ENCODE measurements at places on chromosomes 3 and 15.

- H3K4me3 ChIP-seq, result no peak overlapping the region
- DNase-seq, result no peak
- H3K4me1 ChIP-seq, result peaks cover 5% of the 10 kb centered on the region
- no peaks in the 10 kb centered on the region for H3K36me3 ChIP-seq
- H3K27me3 ChIP-seq, result no peaks in the 10 kb centered on the region
These were observed 11.1 kb downstream of the RAP2B start for GRCh38 chr3:153172796-153173757.

DNA sequence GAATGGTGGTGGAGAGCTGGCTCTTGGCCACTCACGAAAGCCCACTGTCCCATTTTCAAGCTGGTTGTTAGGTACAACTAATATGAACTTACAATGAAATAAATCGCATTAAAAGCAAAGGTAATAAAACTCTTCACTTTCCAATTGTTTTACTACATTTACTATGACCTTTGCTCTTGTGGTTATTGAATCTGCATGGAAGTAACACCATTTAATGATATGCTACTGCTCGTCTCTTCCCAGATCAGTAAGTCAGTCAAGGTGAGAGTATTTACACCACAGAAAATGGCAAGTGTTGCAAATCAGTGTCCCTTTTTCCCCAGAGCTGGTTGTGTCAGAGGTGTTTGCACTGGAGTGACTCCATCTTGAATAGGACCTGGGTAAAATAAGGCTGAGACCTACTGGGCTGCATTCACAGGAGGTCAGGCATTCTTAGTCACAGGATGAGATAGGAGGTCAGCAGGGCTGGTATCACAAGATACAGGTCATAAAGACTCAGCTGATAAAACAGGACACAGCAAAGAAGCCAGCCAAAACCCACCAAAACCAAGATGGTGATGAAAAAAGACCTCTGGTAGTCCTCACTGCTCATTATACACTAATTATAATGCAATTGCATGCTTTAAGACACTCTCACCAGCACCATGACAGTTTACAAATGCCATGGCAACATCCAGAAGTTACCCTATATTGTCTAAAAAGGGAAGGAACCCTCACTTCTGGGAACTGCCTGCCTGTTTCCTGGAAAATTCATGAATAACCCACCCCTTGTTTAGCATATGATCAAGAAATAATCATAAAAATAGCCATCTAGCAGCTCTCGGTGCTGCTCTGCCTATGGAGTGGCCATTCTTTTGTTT, 57.6 kb downstream of the FRMD4B start:
- no peaks in the 10 kb centered on the region for H3K27me3 ChIP-seq
- no peaks in the 10 kb centered on the region for H3K4me1 ChIP-seq
- no peak overlapping the region for H3K27ac ChIP-seq
- H3K4me3 ChIP-seq, result no peak overlapping the region
- no peaks in the 10 kb centered on the region for H3K36me3 ChIP-seq

GRCh38 chr3:94106268-94106667, 43.4 kb downstream of the NSUN3 start:
- H3K27ac ChIP-seq, result no peak overlapping the region
- no peak for DNase-seq

DNA sequence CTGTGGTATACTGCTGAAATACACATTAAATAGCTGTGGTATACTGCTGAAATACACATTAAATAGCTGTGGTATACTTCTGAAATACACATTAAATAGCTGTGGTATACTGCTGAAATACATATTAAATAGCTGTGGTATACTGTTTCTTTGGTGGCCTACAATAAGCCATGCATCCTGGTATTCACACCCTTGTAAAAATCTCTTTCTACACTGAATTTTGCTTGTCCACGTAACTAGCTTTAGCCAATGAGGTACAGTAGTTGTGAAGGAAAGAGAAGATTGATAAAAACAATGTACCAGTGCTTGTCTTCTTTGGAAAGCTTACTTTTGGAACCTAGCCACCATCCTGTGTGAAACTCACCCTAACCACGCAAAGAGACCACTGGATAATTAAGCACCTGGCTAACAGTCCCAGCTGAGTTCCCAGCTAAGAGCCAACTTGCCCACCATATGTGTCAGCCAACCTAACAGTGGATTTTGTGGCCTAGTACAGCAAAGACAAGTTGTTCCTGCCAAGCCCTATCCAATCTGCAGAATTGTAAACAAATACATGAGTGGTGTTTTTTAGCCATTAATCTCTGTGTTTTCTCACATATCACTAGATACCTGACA, 103.4 kb upstream of the MELTF start:
- no peaks in the 10 kb centered on the region for H3K4me1 ChIP-seq
- H3K4me3 ChIP-seq, result no peak overlapping the region
- DNase-seq, result no peak

DNA sequence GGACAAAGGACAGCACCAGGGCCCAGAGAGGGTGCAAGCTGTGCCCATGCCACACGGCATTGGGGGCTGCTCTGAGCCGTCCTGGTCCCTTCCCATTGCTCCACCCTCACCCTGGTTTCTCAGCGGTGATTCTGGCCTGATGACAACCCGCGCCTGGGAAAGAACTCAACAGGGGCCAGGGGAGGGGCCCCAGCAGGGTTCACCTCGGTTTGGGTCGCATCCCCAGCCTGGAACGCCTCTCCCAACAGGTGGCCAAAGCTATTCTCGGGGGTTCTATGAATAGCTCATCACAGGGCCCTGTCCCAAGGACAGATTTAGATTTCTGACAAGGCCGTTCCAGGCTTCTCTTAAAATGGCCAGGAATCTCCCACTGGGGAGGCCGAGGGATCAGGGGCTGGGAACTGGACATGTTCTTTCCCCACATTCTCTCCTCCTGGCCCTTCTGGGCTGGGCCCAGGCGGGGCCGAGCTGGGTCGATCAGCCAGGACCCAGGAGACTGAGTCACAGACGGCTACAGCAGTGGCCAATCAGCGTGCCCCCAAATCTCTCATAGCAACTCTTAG, 17.9 kb downstream of the GRIP2 start:
- peaks cover 14% of the 10 kb centered on the region for H3K4me1 ChIP-seq
- H3K36me3 ChIP-seq, result no peaks in the 10 kb centered on the region
- no peaks in the 10 kb centered on the region for H3K27me3 ChIP-seq
- no peak overlapping the region for H3K4me3 ChIP-seq

All from GM23338 (cell line).